Activated T-helper 1 cell treated with anti-CD3 and anti-CD28 coated beads, Interleukin-2, amount 50 U/mL, for 16 hours (primary cell): ENCODE measurements at places on chromosomes 3 and 15.

GRCh38 chr3:107861422-107861821 is 229.4 kb downstream of the CD47 start:
- no peak for DNase-seq

GRCh38 chr3:7847521-7847920 is 654.1 kb upstream of the LMCD1 start:
- no peak for DNase-seq

DNA sequence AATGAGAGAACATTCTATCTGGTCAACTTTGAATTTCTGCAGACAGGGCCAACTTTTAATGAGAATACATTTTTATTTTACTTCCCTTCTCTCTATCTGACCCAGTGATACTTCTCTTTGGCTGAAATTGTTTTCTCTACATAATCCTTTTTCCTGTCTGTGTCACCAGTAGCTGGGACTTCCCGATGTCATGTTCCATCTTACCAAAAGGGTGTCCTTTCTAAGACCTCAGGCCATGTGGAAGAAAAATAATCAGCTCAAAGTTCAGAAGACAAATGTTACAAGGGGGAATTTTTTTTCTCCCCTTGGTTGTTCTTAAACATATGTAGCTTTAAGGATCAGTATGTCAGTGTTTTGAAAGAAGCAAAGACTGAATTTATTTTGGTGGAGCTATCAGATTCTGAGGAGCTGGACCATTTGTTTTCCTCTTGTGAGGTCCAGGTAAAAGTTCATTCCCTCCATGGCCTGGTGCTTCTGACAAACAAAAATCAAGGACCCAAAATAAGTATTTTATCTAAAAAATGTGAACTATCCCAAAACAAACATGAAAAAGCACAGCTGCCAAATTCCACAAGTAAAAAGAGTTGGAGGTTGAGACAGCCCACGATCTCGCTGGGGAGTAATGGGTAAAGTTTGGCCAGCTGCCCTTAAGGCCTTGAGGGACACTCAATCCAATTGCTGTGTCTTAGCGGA is 859.4 kb upstream of the NR2F2 start:
- DNase-seq: no peak

- DNase-seq: no peak
Observed at GRCh38 chr3:33798113-33798417, 365 bp upstream of the PDCD6IP start.

DNA sequence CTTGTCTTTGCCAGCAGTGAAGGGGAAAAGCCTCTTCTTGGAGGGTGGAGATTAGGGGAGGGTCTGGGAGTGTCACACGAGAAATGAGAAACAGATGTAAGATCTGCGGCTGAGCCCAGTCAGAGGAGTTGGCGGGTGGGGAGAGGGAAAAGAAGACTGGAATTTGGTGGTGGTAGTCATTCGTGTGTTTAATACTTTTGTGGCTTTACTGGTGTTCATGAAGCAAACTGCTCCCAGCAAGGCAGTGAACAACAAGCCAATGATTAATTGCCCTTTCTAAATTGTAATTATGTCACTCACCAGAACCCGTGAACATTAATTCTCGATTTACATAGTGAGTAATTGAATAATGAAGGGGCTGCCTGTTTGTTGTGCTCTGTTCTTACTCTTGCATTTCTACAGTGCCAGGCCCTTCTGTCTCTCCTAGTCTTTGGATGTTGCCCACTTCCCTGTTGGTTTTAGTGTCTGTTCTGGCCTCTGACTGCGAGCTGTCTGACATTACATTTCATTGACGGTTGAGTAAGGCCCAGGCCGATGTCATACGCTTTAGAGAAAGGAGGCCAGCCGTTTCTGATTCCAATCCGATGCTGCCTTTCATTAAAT is 78.0 kb downstream of the CHCHD6 start:
- DNase-seq: no peak

DNA sequence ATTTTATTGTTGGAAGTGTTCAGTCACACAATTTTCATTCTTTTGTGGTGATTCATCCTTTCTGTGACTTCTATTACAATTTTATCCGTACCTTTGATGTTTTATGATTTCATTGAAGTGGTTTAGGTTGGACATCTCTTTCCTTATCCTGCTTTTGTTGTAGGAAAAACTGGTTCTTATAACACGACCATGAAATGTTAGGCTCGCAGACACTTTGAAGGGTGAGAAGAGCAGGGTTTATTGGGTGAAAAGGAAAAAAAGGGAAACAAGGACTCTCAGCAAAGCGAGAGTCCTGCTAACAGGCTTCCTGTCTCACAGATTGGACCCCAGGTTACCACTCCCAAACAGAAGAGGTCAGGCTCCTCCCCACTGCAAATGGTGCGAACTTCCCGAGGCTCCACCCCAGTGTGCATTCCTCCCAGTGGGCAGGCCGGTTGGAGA is 257.4 kb downstream of the STXBP5L start:
- no peak for DNase-seq

DNA sequence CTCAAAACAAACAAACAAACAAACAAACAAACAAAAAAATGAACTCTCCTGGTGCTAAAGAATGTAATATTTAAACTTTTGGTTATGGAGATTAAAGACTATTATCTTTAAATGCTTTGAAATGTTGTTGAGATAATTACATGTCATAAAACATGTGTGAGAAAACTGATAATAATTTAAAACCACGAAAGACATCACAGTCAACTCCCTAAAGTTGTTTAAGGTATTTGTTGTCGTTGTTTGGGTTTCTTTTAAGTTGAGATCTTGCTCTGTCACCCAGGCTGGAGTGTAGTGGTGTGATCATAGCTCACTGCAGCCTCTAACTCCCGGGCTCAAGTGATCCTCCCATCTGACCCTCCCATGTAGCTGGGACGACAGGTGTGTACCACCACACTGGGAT is 12.0 kb downstream of the EFCAB12 start:
- DNase-seq: no peak

GRCh38 chr3:33729993-33730392 is 11.9 kb upstream of the CLASP2 start:
- no peak for DNase-seq

DNA sequence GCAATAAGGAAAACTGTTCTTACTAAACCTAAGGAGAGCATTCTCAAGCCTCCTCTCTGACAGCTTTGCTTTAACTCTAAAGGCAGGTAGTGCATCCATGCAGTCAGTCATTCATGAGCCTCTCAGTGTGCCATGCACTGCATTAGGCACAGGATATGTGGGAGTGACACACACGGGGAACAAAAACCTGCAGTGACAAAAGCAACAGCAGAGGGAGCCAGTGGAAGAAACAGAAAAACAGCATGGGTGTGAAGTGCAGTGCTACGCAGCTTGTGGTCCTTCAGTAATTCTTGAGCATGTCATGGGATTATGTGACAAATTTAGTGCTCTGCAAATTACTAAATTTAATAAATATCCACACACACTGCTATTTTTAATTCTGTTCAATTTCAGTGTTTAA is 230.7 kb downstream of the BBX start:
- DNase-seq: no peak

DNA sequence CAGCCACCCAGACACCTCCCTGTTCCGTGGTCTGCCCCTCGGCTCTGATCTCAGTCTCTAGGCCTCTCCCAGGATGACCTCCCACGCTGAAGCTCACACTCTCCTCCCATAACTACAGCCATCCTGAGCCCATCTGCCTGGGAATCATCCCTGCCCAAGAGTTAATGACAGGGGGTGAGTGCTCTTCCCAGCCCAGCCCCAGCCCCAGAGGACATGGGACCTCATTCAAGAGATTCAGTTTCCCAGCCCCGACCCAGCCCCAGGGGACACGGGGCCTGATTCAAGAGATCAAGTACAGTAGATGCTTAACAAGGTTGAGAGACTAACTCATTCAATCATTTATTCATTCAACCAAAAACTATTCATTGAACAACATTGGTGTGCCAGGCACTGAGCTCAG is 272.0 kb downstream of the XXYLT1 start:
- no peak for DNase-seq

DNA sequence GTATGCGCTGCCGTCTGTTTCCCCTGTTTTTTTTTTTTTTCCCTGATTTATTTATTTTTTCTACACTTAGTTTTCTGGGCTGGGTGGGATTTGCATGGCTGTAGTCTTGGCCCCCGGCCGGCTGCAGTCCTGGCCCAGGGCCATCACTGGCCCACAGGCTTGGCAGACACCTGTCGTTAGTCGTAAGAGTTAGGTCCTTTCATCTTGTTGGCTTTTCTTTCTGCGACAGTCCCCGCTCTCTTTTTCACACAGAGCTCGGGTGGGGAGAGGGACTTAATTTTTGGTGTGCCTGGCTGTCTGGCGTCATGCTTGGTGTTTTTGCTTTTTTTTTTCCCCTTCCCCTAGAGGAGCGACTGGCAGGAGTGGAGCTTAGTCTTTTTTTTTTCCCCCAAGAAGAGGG is 183.4 kb downstream of the KLF13 start:
- no peak for DNase-seq

DNA sequence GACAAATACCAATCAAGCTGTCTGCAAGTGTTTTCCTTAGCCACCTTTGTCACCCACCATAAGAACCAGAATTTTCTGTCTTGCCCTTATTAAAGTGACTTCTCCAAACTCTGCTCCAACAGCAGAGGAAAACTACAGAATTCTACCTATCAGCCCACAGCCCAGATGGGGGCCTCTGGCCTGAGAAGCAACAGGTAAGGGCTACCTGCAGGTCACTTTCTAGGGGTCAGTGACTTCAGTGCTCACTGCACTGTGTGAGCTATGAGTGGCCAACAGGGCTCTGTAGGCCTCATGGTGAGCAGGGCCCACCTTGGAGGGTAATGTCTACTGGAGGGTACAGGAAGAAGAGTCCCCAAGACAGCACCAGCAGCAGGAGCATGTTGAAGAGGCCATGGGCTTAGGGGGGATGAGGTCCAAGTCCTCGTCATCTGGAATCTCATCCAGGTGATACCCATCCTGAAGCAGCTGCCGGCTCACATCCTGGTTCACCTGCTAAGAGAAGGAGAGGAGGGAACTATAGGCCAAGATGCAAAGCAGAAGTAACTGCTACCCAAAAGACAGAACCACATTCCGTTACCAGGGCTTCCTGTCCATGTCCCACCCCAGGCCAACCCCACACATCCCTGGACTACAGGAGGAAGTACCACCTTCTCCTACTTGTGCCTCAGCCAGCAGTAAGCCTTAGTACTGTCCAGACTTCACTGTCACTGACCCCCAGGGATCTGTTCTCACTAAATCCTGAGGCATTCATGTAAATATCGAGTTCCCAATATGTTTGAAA is 4.2 kb downstream of the FAM219B start:
- no peak for DNase-seq

DNA sequence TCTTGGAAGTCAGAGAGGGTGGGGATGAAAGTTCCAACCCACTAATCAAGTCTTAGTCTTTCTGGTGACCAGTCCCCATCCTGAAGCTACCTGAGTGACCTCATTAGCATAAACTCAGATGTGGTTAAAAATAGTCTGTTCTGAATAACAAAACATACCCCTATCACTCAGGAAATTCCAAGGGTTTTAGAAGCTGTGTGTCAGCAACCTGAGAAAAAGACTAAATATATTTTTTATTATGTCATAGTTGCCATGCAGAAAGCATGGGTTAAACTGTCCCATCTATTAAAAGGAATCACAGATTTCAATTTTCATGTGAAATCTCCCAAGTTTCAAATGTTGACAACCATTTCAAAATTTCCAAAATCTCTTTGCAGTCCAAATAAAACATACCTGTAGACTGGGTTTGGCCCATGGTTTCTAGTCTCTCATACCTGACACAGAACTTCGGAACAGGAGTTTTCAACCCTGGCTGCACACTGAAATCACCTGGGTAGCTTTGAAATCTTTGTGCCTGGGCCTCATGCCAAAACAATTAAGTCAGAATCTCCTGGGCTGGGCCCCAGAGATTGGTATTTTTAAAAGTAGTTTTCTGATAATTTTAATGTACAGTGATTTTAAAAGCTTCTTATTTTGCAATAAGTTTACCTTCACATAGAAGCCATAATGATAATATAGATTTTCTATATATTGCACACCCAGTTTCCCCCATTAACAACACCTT is 476.3 kb downstream of the RBMS3 start:
- DNase-seq: no peak

DNA sequence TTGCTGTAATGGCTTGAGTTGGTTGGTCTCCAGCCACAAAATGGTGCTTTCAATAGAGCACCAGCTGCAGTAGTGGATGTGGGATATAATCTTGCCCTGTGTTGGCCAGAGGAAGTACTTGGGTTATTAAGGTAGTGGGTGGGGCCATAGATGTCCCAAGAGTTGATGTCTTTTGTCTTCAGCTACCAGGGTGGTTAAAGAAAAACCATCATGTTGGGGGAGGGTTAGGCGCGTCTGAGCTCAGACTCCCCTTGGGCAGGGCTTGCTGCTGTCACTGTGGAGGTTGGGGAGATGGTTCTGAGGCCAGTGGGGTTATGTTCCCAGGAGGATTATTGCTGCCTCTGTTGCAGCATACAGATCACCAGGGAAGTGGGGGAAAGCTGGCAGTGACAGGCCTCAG is 46.9 kb upstream of the GADL1 start:
- DNase-seq: no peak

- DNase-seq: no peak
Observed at GRCh38 chr3:60633644-60634043, 617.6 kb downstream of the FHIT start.

DNA sequence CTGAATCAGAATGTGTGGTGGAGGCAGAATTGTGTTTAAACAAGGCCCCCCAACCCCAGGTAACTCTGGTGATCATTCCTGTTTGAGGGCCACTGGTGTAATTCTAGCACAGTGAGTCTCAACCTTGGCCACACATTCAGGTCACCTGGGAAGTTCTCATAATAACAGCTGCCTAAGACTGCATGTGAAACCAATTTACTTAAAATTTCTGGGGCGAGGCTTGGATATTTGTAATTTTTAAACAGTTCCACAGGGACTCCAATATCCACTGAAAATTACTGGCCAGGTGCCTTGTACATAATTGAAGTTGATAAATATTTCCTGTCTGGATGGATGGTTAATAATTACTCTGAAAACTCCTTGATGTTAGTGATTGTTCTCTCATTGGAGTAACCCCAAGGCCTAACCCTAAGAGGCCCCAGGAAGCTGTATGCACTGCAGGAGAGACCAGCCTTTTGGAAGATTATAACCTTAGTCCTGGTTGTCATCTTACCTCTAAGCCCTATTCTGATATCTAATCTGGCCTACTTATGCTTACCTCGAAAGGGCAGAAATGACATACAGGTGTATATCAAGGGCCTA is 25.7 kb upstream of the EPHB1 start:
- no peak for DNase-seq

GRCh38 chr3:59481776-59482400 is 432.1 kb upstream of the CFAP20DC start:
- DNase-seq: no peak

- no peak for DNase-seq
Observed at GRCh38 chr3:146831659-146832058, 226.5 kb upstream of the PLSCR5 start.

GRCh38 chr3:53225181-53225580 is 30.6 kb downstream of the TKT start:
- no peak for DNase-seq

DNA sequence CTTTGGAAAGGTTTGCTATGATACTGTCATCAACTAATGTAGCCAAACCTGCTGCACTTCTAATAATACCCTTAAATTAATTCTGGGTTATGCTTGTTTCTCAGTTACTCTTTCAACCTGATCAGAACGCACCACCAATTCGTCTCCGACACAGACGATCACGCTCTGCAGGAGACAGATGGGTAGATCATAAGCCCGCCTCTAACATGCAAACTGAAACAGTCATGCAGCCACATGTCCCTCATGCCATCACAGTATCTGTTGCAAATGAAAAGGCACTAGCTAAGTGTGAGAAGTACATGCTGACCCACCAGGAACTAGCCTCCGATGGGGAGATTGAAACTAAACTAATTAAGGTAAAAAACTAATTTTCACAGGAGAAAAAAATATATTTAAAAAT is 7.9 kb upstream of the RPLP1 start:
- DNase-seq: no peak

GRCh38 chr3:79973482-79973881 is 205.7 kb upstream of the ROBO1 start:
- DNase-seq: no peak
